GM10248 (cell line): ENCODE measurements at places on chromosomes 13 and 19.

DNA sequence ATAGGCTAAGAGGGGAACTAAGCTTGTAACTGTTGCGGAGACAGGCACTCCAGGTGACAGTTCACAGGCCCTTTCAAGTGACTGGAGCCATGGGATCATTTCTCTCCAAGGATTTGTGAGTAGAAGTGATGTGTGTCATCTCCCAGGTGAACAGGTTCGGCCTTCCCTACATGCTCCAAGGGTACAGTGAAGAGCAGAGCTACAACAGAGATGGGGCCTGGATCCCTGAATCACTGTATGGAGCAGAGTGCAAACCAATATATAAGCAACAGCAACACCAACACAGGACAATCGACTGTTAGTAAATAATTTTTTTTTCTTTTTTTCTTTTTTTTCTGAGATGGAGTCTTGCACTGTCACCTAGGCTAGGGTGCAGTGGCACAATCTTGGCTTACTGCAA, 15.0 kb downstream of the ZSCAN18 start:
- DNase-seq = no peak

DNA sequence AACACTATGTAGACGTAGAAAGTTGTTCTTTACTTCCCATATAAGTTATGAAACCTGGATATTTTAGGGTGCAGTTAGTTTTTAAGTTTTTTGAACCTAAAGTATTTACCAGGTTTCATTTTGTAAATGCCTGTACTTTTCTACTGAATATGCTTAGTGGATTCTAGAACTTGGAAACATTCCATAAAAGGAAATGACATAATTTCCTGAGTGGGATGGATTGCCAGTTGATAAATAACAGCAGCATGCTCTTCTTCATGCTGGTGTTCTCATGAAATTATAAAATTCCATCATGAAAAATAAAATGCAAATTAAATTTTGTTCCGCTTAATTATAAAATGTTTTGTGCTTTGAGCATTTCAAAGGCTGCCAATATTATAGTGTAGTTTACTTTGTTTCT, 362.2 kb upstream of the PCDH20 start:
- DNase-seq = no peak

- DNase-seq = no peak
Measured at GRCh38 chr13:49545661-49546060, 39.7 kb downstream of the RCBTB1 start.

- DNase-seq = no peak
Measured at GRCh38 chr13:111658145-111659100, 338.0 kb downstream of the TEX29 start.

- DNase-seq = no peak
Measured at GRCh38 chr19:50861496-50862286, 7.0 kb downstream of the KLK3 start.

DNA sequence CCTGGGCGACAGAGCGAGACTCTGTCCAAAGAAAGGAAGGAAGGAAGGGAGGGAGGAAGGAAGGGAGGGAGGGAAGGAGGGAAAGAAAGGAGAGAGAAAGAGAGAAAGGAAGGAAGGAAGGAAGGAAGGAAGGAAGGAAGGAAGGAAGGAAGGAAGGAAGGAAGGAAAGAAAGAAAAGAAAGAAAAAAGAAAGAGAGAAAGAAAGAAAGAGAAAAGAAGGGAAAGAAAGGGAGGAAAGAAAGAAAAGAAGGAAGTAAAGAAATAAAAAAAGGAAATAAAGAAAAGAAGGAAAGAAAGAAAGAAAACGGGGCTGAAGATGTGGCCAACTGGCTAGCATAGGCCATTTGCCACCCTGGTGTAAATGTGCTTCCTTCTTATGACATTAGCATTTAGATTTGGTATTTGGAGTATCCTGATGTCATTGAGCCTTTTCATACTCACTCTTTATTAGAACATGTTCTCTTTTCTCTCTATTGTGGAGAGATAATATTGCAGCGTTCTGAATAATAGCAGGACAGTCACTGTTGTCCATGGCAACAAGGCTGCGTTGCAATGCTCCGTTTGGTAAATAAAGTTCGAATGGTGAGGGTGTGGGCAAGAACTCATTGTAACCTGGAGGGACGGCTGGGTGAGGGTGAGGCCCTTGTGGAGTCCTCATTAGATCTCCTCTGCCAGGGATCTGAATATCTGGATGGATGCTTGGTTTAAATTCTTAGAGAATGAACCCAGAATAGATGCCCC, 173.9 kb upstream of the UBL3 start:
- DNase-seq = no peak

- no peak for DNase-seq
Measured at GRCh38 chr19:53396525-53396868, 1.5 kb downstream of the ZNF765 start.

DNA sequence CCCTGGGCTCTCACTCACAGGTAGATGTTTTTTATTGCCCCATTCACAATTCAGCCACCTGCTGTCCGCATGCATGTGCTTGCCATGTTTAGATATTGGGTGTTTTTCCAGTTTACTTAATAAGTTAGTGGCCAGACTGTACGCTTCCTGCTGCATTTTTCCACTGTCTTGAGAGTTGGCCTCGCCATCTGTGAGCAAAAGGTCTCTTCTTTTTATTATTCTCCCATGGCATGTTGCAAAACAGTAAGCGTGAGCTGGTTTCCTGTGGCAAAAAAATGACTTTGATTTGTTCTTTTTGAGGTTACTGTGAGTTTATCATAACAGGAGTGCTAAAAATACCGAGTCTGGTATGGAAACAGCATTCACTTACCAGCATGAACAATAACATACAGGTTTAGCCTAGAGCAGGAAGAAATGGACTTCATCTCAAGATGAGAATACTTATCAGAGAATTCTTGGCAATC, 46.0 kb downstream of the SAE1 start:
- DNase-seq = no peak

GRCh38 chr19:48606463-48607358, at the start of gene SPACA4:
TSS of gene SPACA4 (plus strand) at chr19:48606742. CDS start at chr19:48606979, 237 bp downstream.
- no peak for DNase-seq

- DNase-seq = no peak
Measured at GRCh38 chr13:85997587-85997986, 198.4 kb upstream of the SLITRK6 start.

GRCh38 chr13:98055623-98056022, 87.3 kb upstream of the FARP1 start:
- DNase-seq = no peak

GRCh38 chr19:51066393-51067186, 1.7 kb upstream of the KLK13 start:
- no peak for DNase-seq

GRCh38 chr19:54674021-54674617, 11.3 kb downstream of the LILRB4 start:
- DNase-seq = peak; percentile 44

- no peak for DNase-seq
Measured at GRCh38 chr19:42126574-42126973, 5.7 kb downstream of the POU2F2 start.

- DNase-seq = no peak
Measured at GRCh38 chr13:92028695-92029094, 630.3 kb downstream of the GPC5 start.

- DNase-seq = no peak
Measured at GRCh38 chr19:39467941-39468340, 12.7 kb upstream of the TIMM50 start.

- no peak for DNase-seq
Measured at GRCh38 chr13:50798923-50799322, 44.6 kb downstream of the DLEU7 start.

- DNase-seq = no peak
Measured at GRCh38 chr19:2820112-2820702, 539 bp downstream of the ZNF554 start.

DNA sequence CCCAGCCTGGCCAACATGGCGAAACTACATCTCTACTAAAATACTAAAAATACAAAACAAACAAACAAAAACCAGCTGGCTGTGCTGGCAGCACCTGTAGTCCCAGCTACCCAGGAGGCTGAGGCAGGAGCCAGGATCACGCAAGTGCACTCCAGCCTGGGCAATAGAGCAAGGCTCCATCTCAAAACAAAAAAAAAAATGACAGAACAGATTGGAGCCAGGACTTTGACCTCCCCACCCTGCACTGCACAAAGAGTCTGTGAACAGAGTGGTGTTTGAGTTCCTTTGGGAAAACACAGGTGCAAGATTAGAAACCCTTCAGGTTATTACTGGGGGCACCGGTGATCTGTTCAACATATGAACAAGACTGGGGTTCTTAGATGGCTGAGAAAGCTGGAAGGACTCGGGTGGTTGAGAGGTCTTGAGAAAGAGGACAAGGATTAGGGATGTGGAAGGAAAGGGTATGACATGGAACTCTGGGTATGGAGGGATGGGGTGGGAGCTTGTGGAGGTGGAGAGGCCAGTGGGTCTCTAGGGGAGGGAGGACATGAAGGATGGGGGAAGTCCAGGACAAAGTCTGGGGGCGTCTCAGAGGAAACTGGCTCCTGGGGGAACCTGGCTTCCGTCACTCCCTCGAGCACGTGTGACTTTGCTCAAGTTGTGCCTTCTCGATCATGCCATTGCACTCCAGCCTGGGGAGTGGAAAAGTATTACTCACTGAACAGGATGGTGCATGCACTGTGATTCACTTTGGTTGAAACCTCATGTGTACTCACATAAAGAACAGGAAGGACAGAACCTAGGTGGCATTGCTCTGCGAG, 25.9 kb downstream of the RCN3 start:
- no peak for DNase-seq

- no peak for DNase-seq
Measured at GRCh38 chr19:29741776-29742175, 26.7 kb upstream of the C19orf12 start.

- no peak for DNase-seq
Measured at GRCh38 chr13:96662036-96662435, 332.2 kb downstream of the OXGR1 start.

- DNase-seq = no peak
Measured at GRCh38 chr13:39485314-39485700, 117.7 kb downstream of the LHFPL6 start.

- no peak for DNase-seq
Measured at GRCh38 chr13:67147342-67148133, 82.6 kb downstream of the PCDH9 start.

GRCh38 chr13:45102136-45102507, 18.2 kb upstream of the GTF2F2 start:
- no peak for DNase-seq

GRCh38 chr13:40304391-40304790, 362.1 kb downstream of the FOXO1 start:
- DNase-seq = no peak

- DNase-seq = no peak
Measured at GRCh38 chr13:71618159-71618558, 248.8 kb downstream of the DACH1 start.

DNA sequence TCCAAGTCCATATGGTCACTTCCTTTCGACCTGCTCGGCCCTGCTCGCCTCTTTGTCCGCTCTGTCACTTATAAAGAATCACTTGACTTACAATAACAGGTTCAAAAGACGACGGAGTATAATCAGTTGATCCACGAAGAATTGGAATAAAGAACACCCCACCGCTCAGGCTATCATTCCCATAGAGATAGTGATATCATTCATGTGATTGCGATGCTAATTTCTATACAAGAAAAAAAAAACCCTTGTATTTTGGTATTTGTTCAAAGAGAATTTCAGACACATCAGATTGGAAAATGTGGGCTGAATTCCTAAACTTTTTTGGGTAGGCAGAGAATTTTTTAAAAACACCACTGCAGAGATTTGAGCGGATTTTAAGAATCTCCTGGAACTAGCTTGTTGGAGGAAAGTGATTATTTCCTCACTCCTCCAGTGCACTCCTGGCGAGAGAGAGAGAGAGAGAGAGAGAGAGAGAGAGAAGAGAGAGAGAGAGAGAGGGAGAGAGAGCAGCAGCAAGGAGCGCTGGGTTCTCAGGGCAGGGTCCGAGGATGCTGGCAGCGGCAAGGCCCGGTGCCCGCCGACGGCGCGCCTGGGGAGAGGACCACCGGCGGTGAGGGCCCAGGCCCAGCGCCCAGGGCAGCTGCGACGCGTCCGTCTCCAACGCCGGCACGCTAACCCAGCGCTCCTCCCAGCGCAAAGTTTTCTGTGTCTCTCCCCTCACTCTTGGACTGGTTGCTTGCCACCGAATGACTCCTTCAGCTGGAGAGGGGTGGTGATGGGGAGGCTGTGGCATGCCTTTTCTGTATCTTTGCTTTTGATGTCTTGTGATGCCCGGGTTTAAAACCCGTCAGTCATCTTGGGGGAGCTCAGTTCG, 149.0 kb upstream of the ZNF536 start:
- no peak for DNase-seq
